ENCODE measurements at places on chromosomes 16 and 17.
A peak's percentile ranks its signal among the peaks of the same experiment; 100 is the strongest.

DNA sequence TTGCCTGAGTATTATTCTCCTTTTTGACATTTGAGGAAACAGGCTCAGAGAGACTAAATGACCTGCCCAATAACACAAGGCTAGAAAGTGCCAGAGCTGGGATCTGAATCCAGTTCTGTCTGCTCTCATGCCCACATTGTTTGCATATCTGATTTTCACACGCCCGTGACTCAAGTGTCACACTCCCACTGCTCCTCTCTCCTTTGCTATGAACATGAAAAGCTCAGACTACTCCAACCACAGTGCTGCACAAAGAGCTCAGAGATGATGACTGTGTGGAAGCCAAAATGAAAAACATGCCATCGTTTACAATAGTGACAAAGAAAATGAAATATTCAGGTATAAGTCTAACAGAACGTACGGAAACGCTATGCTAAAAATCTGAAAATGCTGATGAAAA is 107.9 kb downstream of the SMG6 start:
- no peak for DNase-seq

DNA sequence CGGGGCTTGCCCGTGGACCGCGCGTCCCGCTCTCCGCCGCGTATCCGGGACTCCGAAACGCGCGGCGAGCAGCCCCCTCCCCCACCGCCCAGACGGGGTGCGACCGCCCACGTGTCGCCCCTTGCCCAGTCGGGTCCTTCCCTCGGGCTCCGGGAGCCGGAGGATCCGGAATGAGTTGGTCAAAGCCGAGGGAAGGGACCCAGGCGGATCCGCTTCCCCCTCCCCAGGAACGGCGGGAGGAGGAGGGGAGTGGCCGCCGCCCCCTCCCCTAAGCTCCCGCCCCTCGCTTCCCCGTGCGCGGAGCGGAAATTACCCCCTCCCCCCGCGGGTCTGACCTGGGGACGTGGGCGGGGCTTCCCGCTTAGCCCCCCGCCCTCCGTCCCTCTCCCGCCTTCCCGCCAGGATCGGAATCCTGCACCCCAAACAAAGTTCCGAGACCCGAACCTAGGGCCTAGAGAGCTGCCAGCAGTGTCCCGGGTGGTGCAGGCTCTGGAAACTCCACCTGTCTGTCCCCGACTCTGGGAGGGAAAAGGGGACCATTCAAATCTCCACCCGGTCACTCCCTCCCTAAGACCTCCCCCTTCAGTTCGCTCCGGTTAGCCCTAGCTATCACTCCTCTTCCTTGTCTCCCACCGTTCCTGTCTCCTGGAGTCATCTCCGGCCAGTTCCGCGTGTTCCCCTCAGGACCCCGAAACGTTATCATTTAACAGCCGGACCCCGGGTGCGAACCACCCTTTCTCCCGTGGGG is 1.0 kb upstream of the IGF2BP1 start:
- DNase-seq: no peak

DNA sequence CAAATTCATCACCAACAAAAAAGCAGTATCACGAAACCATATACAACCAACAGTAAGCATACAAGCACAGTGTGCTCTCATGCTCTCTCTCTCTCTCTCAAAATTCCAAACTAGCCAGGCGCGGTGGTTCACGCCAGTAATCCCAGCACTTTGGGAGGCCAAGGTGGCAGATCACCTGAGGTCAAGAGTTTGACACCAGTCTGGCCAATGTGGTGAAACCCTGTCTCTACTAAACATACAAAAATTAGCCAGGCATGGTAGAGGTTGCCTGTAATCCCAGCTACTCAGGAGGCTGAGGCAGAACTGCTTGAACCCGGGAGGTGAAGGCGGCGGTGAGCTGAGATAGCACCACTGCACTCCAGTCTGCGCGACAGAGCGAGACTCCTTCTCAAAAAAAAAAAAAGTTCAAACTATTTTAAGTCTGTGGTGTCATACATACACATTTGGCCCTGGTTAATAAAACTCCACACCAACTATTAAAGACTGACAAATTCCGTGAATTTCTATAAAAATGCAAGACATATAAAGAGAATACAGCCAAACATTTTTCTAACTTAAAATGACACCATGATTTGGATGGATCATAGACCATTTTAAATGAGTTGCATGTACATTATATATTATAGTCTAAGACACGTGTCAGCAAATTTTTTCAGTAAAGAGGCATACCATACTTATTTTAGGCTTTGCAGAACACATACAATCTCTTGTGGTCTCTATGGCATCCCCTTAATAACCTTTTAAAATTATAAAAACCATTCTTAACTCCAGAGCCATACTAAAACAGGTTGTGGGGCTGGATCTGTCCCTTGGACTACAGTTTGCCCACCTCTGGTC is 30.9 kb downstream of the GLG1 start:
- DNase-seq: no peak

GRCh38 chr17:73170324-73170723 is 5.5 kb downstream of the SSTR2 start:
- no peak for DNase-seq

GRCh38 chr17:16980813-16981731 is 9.2 kb upstream of the TNFRSF13B start:
- no peak for DNase-seq

GRCh38 chr17:58960068-58960467 is 146.6 kb downstream of the TRIM37 start:
- DNase-seq: no peak

GRCh38 chr16:72884037-72884436 is 163.9 kb downstream of the ZFHX3 start:
- no peak for DNase-seq

DNA sequence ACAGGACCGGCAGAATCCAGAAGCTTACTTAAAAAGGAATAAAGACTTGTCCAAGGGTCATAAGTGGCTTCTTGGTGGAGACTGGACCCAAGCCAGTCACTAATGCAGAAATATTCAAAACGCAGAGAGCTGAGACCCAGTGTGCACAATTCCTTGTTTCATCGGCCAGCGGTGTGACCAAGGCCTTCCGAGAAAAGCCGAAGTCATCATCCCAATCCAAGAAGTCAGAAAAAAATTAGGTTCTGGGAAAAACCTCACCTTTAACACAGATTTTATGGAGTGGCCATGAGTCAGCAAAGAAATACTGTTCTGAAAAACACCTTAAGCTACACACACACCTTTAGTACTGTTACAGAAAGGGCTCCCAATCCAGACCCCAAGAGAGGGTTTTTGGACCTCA is 1.0 kb upstream of the GCSH start:
- no peak for DNase-seq

DNA sequence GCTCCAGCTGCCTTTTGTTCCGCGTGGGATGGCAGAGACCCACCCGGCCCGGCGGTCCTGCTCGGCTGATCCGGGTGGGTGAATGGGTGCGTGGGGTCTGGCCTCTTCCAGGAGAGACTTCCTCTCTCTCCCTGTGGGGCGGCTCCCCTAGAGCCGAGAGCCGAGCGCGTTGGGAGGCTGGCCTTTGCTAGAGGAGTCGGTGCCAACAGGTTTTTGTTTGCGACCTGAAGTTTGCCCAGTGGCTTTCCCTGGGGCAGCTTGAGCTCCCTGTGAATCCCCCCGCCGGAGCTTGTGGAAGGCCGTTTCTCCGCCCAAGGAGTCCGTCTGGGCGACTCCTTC is 970 bp downstream of the EPN2 start:
- no peak for DNase-seq

- DNase-seq: no peak
These were observed 8.1 kb upstream of the C1QL1 start for GRCh38 chr17:44976206-44976605.

DNA sequence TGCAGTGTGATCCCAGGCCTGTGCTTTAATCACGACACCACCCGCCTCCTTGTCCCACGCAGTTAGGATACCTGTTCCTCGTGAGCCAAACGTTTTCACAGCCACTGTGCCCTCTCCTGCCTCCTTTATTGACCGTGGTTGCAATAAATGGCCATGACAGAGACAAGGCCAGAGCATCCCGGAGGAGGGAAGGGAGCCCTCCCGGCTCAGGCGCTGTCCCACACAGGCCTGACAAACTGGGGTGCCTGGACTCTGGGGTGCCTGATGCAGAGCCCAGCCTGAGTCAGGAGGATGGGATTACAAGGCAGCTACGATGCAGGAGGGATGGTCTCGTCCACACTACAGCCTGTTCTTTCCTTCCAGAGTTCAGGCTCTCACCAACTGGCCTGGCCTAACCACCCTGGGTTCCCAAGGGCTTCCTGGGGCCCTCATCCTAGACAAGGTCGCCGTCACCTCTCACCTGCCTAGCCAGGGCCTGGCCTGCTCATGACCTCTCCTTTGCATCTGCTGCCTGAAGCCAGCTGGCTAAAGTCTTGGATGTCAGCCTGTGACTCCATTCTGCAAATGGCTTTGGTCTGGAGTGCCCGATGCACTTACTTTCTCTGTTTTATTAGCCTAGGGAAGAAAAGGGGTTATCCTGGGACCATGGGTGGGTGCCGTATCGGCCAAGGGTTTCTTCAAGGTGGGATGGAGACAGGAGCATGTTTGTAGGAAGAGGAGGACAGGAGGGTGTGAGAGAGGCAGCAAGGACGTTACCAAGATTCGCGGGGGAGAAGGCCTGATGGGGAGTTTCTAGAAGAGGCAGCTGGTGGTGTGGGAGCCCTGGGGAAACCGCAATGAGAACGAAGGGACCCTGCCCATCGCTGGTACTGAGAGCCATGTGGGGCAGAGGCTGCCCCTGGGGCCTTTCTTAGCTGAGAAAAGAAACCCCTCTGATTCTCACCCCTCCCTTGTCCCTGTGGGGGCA is 234.3 kb upstream of the TNRC6C start:
- DNase-seq: no peak

DNA sequence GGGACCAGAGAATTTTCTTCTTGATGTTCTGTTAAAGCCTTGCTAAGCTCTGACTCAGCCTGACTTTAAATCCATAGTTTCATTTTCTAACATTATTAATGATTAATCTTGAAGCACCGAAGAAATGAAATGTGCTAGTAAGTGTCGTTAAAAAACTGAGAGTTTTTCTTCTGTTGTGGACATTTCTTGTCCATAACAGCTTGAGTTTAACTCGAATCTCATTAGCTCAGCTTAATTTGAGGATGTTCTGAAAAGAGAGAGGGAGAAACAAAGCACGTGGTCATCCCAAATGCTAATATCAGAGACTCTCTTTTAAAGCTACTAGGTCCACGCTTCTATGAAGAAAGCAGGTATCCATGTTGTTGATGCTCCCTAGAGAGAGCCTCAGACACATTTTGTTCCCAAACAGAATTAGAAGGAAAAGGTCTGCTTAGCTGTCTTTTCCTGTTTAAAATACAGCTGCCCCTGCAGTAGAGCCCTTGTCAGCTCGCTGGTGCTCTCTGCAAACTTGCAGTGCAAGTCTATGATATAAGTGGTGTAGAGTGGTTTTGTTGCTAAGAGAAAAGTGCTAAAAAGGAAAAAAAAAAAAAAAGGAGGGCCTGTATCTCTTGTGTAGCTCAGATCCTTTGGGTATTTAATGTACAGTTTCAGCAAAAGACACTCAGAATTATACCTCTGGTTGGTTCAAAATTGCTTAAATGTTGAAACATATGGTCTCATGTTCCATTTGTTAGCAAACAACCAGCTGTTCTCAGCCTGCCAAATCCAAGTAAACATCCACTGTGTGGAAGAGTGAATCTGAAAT is 191.1 kb upstream of the TBX2 start:
- DNase-seq: no peak

DNA sequence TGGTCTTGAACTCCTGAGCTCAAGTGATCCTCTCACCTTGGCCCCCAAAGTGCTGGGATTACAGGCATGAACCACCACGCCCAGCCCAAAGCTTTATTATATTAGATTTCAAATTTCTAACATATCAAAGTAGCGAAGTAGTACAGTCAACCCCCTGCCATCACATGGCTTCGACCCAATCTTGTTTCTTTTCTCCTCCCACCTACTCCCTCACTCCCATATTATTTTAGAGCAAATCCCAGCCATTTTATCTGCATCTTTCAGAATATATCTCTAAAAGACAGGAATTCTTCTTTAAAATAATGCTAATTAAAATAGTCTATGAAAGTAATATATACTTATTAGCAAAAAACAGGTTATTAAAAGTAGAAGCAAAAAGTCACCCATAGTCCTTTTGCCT is 893 bp downstream of the IGSF6 start:
- DNase-seq: no peak

DNA sequence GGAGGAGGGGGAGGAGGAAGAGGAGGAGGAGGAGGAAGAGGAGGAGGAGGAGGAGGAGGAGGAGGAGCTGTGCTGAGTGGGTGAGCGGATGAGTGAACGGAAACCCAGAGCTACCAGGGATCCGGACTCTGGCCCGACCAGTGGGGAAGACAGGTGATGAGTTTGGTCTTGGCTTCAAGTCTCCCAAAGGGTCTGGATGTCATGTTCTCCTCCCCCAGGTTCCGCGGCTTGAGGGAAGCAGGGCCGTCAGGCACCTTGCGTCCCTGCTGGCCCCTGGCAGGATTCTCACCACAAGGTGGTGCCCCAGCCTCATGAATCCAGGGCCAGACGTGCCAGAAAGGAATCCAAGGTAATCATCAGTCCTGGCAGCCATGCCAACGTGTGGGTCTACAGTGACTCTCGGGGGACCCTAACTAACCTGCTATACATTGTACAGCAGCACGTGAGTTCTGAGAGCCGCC is 13.5 kb upstream of the ABAT start:
- DNase-seq: no peak

- peak; percentile 51 for DNase-seq
These were observed 22.4 kb upstream of the CRYM start for GRCh38 chr16:21300309-21301167.

GRCh38 chr17:7610641-7611040 is 4.1 kb downstream of the FXR2 start:
- DNase-seq: no peak

DNA sequence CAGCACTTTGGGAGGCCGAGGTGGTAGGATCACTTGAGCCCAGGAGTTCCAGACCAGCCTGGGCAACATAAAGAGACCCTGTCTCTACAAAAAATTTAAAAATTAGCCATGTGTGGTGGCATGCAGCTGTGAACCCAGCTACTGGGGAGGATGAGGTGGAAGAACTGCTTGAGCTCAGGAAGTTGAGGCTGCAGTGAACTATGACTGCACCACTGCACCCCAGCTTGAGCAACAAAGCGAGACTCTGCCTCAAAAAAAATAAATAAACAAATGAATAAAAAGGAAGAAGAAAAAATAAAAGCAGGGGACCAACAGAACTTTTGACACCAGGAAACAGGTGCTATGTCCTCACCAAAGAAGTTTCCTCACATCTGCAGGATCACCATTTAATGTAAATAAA is 14.2 kb downstream of the TERF2 start:
- DNase-seq: no peak

- DNase-seq: no peak
These were observed 3.2 kb upstream of the ARL6IP1 start for GRCh38 chr16:18804540-18804939.

- no peak for DNase-seq
These were observed 67.3 kb downstream of the RAI1 start for GRCh38 chr17:17748604-17749003.

All from esophagus squamous epithelium (tissue), 5 donors.